Liver (tissue), 10 donors: ENCODE measurements at places on chromosomes 16 and 17.
A peak's percentile ranks its signal among the peaks of the same experiment; 100 is the strongest.

DNA sequence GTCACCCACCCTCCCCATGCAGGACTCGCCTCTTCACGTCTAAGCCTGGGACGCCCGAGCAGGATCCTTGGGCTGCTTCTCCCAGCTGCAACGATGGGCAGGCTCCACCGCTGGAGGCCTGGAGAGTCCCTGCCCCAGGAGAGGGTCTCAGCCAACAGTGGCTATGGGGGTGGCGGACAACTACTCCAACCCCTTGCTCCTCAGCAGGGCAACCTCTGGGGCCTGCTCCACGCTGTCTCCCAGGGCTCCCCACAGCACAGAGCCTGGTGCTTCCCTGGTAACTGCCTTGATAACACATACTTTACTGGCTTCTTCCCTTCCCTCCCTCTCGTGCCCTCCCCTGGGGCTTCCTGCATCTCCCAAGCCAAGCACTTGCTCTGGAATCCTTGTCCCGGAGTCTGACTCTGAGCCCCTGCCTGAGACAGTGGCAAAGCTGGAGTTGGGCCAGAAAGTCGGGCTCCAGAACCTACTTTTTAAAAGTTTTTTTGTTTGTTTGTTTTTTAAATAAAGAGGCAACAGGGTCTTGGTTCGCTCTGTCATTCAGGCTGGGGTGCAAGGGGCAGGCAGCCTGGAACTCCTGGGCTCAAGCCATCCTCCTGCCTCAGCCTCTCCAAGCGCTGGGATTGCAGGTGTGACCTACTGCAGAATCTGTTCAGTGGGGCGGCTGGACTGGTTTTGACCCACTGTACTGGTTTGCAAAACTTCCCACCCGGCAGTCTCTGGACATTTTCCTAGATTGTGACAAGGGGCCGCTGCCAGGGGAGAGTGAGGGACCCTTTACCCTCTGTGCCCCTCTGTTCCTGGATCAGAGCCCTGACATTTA, 99.4 kb downstream of the TNFRSF13B start:
- DNase-seq: no peak

DNA sequence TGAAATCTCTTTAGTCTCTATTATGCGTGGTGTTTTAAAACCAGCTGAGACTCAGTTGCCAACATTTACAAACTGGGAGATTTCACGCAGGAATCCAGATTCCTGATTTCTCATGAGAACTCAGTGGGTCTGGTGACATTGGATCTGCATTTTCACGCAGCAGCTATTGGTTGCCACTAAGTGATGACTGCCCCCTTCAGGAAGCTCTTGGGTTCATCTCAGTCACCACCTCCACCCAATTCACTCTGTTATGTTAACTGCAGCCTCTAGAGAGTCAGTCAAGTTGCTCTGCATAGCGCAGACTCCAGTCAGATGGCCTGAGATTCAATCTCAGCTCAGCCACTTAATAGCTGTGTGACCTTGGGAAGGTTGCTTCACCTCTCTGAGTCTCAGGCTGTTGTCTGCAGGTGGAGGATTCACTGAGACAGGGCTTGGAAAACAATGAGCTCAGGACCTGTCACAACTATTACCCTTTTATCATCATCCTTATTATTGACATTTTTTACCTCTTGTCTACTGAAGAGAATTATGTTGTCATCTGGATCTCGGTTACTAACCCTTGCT, 6.4 kb downstream of the SHISA9 start:
- no peak for DNase-seq

- DNase-seq: no peak
Measured at GRCh38 chr17:61862105-61862574, 1.2 kb downstream of the BRIP1 start.

DNA sequence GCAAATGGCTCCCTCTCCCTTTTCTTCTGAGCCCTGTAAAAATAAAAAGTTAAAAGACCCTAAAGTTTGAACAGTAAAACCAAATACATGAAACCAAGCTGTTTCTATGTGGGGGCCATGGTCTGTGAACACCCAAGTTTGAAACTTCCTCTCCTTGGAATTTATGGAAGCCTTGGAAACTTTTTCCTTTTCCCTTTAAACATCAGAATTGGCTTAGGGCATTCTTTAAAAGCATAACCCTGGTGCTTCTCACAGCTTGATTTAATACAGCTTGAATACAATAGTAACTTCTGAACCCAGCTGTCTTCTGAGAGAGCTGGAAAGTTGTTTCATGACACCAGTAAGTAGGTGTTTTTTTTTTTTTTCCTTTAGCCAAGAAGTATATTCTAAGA, 26.5 kb downstream of the NKD1 start:
- DNase-seq: no peak

DNA sequence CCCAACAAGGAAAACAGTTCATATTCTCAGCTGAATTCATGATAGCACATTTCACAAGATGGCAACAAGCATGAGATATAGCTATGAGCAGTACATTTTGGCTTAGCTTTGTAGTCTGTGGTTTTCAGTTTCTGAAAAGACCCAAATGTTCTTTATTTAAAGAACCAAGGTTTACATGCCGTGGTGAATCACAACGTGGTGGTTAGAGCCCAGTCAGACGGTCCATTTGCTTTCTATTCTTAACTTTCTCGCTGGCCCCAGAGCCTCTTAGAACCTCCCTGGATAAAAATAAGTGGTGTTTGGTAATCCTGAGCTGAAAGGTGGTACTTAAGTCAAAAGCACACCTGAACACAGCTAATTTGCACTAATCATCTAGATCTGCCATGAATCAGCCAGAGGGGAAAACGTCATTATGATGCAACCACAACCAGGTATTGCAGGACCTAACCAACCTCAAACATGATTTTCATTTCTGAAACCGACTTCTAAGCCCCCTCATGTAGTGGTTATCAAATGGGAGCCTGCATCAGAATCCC, 18.6 kb upstream of the HAPSTR1 start:
- no peak for DNase-seq

- peak; percentile 16 for DNase-seq
Measured at GRCh38 chr17:8896641-8897635, 29.5 kb upstream of the PIK3R6 start.

GRCh38 chr17:12632785-12633184, 32.9 kb upstream of the MYOCD start:
- DNase-seq: no peak

- DNase-seq: no peak
Measured at GRCh38 chr17:28493460-28493859, 12.7 kb upstream of the FOXN1 start.

DNA sequence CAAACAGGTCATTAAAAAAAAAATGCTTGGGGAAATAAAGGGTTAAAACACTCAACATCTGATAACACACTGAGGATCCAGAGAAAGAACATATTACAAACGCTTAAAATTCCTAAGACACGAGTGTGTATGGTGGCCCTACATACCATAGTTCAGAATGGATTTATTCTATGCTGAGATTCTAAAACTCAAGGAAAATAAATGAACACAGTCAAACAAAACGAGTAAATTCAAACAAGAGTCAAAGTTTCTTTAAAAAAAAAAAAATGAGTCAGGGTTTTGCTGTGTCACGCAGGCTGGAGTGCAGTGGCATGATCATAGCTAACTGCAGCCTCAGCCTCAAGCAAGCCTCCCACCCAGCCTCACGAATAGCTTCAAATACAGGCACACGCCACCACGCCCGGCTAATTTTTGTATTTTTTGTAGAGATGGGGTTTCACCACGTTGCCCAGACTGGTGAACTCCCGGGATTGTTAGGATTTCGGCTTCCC, 17.4 kb downstream of the CRK start:
- DNase-seq: no peak

DNA sequence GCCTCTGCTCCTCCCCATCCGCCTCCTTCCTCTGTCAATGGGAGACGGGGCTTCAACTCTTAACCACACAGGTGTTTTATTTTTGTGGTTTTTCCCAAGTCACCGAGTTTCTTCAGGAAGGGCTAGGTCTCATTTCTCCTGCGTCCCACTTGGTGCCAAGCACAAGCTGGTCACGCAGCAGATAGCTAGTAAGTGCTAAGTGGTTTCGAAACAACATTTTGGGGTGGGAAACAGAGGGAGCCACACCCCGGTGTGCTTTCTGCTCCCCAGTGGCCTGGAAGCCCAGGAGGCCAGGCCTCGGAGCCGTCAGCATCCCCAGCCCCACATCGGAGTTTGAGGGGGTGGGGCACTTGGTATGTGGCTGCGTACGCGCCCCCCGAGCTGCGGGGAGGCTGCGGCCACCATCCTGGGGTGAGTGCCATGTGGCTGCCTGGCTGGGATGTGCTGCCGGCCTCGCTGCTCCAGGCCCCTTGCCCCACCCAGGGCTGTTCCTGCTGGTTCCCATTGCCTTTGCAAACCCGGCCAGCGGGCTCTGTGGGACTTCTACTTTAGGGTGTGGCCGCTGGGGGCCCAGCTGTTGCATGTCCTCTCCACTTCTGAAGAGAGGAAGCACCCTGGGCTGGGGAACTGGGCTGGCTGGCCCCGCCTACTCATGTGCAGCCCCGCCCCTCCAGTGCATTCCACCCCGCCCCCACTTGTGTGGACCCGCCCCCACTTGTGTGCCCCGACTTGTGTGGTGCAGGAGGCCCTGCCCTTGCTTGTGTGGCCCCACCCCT, 55.6 kb downstream of the BAIAP2 start:
- DNase-seq: peak; percentile 74

DNA sequence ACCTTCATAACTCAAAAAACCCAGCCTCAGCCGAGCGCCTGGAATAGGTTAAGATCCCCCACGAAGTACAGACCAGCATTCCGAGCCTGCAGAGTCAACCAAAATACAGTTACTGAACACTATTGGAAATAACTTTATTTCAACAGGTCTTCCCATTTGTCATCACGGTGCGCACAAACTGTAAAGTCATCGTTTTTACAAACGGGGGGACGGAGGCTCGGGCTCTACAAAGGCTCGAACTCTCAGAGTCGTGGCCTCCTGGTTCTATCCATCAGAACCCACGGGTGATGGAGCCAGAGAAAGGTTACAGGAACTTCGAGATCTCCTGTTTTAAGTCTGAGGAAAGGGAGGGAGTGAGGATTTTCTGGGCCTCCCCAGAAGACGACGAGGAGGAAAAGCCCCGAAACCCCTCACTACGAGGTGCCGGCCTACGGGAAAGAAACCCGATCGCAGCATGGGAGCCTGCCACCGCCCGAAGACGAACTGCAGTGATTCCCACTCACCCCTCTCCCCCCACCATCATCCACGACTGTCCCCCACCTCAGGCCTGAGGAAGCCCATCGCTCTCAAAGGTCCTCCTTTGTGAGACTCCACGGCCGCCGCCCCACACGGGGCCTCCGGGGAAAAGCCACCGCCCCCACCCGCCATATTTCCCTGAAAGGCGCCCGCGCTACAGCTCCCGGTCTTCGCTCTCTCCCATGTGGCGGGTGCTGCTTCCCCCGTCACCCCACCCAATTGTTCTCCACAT, 917 bp downstream of the YWHAE start:
- no peak for DNase-seq
